AG09319 (cell line): ENCODE measurements at places on chromosomes 12 and 14.

- no peak for DNase-seq
Measured at GRCh38 chr14:100824901-100825712, 811 bp upstream of the MEG3 start.

- no peak for DNase-seq
Measured at GRCh38 chr14:96904201-96904600, 107.0 kb downstream of the VRK1 start.

GRCh38 chr12:46506198-46506597 is 133.6 kb upstream of the SLC38A2 start:
- no peak for DNase-seq

DNA sequence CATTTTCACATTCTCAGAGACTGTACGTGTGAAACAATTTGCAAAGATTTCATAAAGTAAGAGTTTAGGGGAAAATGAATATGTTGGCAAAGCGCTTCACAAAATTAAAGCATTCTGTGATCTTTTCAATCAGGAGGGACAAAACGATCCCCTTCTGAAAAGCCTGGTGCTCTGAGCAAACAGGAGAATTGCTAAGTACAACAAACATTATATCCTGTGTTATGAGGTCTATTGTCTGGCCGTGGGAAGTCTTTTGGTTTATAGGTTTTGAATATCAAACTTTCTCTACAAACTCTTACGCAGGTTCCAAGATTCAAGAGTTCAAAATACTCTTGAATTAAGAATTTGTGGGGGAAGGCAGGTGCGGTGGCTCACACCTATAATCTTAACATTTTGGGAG is 7.2 kb upstream of the FOXN3 start:
- no peak for DNase-seq

DNA sequence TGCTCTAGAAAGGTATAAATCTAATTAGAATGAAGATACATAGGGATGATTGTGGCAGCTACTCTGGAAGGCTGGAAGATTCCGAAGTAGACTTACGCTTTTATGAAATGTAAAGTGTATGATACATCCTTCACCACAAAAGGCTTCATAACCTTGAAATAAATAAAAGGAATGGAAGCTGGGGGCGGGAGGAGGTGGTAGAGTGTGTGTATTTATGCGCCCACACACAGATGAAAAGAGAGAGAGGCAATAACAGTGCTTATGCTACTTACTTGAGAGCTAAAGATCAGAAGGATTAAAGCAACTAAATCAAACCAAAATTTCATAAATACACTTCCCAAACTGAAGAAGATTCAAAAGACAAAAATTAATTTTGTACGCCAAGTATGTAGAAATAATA is 30.4 kb downstream of the CBX5 start:
- DNase-seq: no peak

GRCh38 chr12:62578726-62579125 is 112.1 kb downstream of the MON2 start:
- no peak for DNase-seq

- peak; percentile 73 for DNase-seq
Measured at GRCh38 chr12:50572287-50572686, 67.5 kb downstream of the DIP2B start.

- no peak for DNase-seq
Measured at GRCh38 chr12:11635341-11635740, 14.1 kb upstream of the ETV6 start.

DNA sequence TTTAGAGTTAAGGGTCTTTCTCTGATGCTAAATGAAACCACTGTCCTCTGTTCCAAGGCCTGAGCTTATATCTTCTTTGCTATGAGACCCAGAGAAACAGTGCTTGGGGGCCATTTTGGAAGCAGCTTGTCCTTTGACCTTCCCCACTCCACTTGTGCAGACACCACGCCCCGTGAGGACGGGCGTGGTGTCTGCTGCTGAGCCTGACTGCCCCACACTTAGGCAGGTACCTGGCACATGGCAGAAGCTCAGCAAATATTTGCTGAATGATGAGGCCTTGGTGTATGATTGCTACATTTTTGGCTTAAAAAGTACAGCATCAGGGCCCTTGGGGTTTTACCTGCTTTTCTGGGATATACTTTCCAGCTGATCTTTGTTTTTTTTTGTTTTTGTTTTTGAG is 69.9 kb downstream of the RASSF3 start:
- DNase-seq: no peak

- DNase-seq: no peak
Measured at GRCh38 chr12:71664411-71665089, 449 bp downstream of the THAP2 start.

- peak; percentile 32 for DNase-seq
Measured at GRCh38 chr14:75401361-75401760, 26.5 kb upstream of the JDP2 start.

- no peak for DNase-seq
Measured at GRCh38 chr14:87461704-87462103, 531.3 kb downstream of the GALC start.

DNA sequence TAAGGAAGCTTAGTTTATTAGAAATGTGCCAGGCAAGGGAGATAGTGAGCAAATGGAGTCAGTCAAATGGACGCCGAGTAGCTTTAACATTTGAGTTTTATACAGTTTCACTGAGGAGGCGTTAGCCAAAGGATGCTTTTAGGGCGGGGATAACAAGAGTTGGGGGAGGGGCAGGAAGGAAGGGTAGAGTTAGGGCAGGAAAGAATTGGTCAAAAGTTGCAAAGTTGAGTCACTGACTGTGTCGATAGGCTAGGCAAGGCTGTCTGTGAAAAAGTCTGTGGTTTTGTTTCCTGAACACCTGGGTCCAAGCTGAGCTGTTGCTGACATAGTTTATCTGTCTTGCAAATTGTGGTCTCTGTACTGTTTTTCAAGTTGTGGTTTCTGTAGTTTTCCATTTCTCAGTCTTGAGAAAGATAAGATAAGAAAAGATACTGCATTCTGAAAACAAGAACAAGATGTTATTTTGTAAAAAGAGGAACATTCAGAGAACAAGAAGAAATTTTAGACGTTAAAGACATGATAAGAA is 62.6 kb upstream of the RESF1 start:
- no peak for DNase-seq

GRCh38 chr12:128510511-128510910 is 243.5 kb downstream of the TMEM132C start:
- DNase-seq: no peak

- no peak for DNase-seq
Measured at GRCh38 chr12:44459569-44459968, 416.5 kb downstream of the NELL2 start.

DNA sequence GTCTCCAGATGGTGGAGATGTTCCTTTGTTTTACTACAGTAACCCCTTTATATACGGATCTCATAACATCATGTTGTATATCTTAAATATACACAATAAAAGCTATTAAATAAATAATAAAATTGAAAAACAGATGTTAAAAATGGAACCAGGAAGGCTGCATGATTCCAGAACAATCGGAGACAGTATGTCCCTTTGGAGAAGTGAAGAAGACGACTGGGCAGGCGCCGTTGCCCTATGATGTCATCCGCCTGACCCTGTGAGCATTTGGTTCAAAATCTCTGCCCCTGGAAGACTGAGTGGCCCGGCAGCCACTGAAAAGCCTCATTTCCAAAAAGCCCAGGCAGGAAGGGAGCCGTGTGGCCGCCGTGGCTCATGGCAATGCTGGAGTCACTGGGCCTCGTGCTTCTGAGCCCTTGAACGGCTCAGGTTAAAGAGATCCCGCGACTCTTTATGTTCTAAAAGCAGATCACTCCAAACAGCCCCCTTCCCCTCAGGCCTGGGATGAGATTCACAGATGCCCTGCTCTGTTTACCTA is 30.8 kb downstream of the RIMBP2 start:
- no peak for DNase-seq

DNA sequence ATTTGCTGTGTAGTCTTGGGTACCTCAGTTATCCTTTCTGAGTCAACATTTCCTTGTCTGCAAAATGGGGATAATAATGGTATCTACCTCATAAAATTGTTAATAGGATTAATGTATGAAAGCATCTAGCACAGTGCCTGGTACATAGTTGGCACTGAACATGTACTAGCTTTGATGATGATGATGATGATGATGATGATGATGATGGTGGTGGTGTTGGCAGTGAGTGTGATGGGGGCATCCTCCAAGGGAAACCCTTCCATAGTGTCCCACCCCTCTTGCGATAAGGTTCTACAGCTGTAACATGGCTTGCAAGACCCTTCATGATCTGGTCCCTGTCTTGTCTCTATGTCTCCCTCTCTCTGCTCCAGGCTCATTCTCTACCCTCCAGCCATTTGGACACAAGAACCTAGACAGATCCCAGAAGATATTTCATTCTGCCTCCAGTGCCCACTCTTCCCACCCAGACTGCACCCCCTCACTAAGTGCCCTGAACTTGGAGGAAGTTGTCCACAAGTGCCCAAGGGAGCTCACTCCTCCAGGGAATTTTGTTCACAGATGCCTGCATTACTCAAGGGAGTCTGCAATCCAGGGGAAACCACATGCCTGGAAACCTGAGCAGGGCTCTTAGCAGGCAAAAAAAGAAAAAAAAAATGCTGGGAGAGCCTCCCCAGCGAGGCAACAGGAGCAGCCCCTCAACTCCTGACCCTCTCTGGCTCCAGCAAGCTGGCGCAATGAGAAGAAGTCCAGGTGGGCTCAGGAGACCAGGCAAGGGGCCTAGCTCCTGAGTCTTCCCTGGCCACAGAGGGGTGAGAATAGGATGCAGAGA is 10.1 kb upstream of the BDKRB1 start:
- peak; percentile 45 for DNase-seq

DNA sequence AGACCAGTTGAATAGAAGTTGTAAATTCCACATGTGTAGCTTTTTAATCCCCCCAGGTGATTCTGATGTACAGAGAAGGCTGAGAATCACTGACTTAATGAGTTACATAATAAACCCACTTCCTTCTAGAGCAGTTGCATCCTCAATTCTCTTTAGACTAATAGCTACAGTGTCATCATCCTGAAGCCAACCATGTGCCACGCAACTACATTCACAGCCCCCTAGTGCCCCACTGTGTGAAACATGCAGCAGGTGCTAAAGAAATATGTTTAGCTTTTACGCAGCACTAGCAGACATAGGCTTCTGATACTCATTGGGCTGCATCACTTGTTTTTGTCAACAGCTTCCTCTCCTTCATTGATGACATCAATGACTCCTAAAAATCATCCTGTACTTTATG is 1168.3 kb downstream of the BCL11B start:
- DNase-seq: no peak

GRCh38 chr14:31827325-31827724 is 249.8 kb upstream of the ARHGAP5 start:
- DNase-seq: no peak

DNA sequence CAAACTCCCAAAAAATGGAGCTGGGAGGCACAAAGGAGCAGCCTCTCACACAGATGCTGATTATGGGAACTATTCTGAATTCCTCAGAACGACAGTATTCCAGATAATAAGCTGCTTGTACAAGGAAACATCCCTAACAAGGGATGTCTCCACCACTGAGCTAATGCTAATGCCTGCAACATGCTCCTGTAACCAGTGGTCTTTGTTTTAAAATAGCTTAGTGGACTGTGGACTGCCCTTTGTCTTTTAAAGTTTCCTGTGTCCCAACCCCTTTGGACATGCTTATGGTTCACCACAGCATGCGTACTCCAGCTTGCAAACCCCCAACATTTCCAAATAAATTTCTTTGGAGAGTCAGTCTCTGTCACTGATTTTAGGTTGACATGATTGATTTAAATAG is 16.4 kb upstream of the PITPNM2 start:
- no peak for DNase-seq

DNA sequence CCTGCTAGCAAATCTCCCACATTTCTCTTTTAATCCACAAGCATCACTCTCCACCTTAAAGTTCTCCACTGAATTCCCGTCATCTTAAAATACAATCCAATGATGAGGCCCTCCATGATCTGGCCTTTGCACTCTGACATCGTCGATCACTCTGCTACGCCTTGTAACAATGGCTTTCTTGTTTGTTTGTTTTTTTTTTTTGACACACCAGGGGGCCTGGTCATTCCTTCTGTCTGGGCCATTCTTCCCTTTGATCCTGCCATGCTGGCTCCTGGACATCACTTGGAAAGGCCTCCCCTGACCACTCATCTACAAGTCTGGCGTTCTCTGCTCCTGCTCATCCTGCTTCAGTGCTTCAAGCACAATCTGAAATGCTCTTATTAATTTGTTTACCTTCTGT is 233.5 kb downstream of the PPM1H start:
- no peak for DNase-seq

GRCh38 chr14:51650716-51651387 is 858 bp upstream of the FRMD6 start:
- no peak for DNase-seq

GRCh38 chr14:81450976-81451375 is 50.9 kb upstream of the STON2 start:
- no peak for DNase-seq

DNA sequence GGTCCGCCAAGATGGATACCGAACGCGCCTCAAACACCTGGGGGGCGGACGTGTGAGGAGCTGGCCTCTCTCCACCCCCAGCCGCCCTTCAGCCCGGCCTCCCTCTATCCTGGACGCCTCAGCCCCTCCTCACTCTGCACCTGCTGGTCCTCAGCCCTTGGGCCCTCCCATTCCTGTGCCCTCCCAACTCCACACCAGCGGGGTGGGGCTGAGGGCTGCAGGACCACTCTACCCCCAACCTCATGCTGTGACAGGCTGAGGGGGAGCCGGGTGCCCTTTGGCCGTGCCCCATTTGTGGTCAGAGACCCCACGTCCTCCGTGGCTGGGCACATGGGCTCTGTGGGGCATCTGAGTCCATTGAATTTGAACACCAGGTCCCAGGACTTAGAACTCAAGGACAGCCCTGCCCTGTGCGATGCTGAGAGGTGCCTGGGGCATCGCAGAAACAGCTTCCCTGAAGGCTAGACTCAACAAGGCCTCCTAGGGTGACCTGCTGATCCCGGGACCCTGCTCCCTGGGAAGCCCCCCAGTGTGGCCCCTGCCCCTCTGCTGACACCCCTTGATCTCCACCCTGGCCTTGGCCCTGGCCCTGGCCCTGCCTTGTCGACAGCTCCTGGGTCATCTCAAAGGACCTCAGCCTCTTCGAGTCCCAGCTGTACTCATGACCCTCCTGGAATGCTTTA is 82.0 kb upstream of the SFSWAP start:
- DNase-seq: no peak
